ENCODE measurements at places on chromosomes 7 and 10.
A peak's percentile ranks its signal among the peaks of the same experiment; 100 is the strongest.

DNA sequence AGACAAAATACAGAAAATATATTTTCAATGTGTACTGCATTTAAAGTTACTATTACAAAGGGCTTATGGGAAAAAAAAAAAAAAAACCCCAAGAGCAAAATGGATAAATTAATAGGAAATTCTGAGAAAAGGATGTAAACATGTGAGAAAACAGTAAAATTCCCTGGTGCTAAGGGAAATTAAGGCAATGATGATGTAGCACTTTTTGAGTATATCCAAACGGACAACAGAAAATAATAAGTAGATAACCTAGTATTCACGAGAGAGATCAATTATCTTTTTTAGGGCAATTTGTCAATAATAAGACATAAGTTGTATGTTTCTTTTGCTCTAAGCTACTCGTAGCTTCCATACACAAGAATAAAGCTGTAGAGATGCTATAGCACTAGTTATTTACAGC lies 80.2 kb downstream of the PARD3 start:
- DNase-seq, result no peak

- DNase-seq, result no peak
These were observed 14.9 kb downstream of the SLC25A28 start for GRCh38 chr10:99605351-99605750.

DNA sequence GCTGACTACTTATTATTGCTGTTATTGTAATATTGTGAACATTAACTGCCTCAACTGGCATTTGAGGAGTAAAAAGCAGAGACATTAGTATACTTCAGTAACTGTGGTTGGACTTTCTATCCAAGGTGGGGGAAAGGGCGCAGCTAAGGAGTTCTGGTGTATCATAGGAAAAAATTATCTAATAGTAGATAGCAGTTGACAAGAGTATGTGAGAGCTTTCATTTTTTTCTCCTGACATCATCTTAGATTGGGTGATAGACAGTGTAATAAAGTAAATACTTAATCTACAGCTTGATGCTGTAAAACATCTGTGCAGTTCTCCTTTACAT lies 68.9 kb downstream of the PHTF2 start:
- no peak for DNase-seq

- no peak for DNase-seq
These were observed 98.8 kb upstream of the MACROH2A2 start for GRCh38 chr10:69953851-69954250.

GRCh38 chr7:106178593-106179134 lies 66.6 kb upstream of the SYPL1 start:
- peak; percentile 39 for DNase-seq

DNA sequence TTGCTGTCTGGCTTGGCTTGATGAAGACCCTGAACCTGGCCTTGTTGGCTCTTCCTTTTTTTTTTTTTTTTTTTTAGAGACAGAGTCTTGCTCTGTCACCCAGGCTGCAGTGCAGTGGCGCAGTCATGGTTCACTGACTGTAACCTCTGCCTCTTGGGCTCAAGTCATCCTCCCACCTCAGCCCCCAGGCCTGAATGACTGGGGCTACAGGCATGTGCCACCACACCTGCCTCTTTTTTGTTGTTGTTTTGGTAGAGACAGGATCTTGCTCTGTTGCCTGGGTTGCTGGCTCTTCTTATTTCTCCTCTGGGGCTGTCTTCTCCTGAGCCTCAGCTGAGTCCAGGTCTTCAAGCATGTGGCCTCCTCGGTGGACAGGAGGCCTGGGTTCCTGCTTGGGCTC lies 44.7 kb downstream of the PRF1 start:
- no peak for DNase-seq

GRCh38 chr7:44511236-44511635 lies 20.8 kb upstream of the NUDCD3 start:
- no peak for DNase-seq

DNA sequence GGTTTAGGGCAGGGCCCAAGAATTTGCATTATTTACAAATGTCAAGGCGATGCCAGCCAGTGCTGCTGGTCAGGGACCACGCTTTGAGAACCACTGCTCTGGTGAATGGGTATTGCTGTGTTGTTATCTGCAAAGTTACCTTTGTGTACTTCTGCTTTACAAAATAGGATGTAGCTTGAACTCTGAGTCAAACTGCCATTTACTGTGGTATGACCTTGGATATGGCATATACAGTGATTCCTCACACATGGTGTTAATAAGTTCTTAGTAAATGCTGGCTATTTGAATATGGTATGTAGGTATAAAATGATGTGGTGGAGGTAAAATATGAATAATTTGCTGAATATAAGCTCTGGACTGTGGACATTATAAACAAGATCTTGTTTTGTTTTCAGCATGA lies 148.9 kb downstream of the AUTS2 start:
- no peak for DNase-seq

DNA sequence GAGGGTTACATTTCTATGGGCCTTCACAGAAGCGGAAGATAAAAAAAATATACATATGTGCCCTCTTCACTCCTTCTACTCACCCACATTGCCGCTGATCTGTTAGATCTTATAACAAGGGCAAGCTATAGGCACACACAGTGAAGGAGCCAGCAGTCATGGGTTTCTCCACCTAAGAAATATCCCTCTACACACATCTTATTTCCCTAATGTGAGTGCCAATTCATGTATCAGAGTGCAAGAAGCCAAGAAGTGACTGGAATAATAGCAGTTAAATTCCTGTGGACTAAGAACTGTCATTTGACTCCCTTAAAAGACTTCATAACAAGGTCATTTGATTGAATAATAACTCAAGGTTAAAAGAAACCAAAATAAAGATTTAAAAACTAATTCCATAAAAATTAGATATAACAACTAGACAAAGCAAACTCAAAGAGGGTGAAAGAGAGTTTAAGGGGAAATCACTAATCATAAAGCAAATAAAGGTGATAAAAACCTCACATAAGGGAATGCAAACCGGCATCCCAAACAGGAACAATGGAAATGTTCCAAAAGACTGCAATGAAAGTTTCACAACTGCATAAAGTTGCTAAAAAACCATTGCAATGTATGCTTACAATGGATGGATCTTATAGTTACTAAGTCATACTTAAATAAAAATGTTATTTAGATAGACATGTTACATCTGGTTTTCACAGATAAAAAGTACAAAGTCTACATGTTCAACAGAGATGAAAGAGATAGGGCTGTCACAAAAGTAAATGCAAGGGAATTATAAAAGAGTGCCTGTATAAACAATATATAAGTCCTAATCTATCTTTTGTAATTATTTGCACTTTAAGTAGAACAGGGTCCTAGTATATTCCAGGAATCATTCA lies 42.8 kb downstream of the ARHGAP21 start:
- DNase-seq, result no peak

- peak; percentile 2 for DNase-seq
These were observed 74.4 kb downstream of the MYL10 start for GRCh38 chr7:101554584-101555268.

GRCh38 chr7:28315565-28316410 lies 96.5 kb upstream of the CREB5 start:
- no peak for DNase-seq

GRCh38 chr10:132062641-132063390 lies 2.9 kb upstream of the JAKMIP3 start:
- no peak for DNase-seq

DNA sequence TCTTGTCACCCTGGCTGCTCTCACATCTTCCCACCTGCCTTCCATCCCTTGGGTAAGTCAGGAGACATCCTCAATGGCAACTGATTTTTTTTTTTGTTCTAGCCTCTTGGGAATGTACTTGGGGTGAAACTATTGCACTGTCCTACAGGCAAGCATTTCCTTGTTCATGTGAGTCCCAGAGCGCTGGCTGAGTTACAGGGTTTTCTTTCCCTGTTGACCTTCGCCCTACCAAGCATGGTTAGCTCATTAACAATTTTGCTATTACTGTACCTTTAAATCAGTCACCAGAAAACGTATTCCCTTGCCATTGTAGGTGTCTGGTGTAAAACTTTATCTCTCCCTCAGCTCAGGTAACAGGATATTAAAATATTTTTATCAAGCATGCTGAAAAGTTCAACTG lies 98.9 kb downstream of the PRLHR start:
- DNase-seq, result no peak

- DNase-seq, result no peak
These were observed 1.6 kb upstream of the AGK start for GRCh38 chr7:141549582-141549981.

GRCh38 chr7:22610263-22610662 lies 110.3 kb upstream of the STEAP1B start:
- DNase-seq, result no peak

GRCh38 chr10:103111031-103111917 lies 81.8 kb downstream of the NT5C2 start:
- no peak for DNase-seq

DNA sequence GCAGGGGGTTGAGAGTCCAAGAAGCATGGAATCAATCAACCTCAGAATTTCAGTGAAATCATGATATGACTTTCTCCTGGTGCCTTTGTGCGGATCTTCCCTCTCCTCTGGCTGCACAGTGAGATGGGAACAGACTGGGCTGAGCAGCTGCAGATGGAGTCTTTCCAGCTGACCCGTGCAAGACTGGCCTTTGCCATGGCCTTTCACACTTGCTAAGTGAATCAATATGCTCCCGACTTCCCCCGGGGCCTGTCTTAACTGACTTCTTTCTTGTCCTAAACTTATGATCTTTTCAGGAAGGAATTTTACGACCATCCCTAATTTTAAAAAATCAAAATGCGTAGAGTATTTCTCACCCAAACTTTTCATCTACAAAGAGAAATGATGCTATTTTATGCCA lies 469.9 kb downstream of the GALNT17 start:
- no peak for DNase-seq

DNA sequence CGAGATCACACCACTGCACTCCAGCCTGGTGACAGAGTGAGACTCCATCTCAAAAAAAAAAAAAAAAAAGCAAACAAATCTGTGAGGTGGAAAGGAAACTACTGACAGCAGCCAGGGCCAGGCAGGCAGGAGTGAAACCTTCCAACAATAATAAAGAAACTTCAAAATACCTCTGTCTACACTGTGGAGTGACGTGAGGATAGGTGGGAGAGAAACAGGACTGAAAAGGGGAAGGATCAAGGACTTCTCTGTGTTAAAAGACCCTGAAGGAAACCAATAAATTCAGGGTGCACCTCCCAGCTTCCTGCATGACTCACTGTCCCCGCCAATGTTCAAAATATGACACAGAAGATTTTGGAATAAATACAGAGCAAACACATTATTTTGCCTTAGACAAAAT lies 82.9 kb downstream of the KIAA1549 start:
- no peak for DNase-seq

- DNase-seq, result no peak
These were observed 19.9 kb downstream of the KLF6 start for GRCh38 chr10:3765146-3765545.

- DNase-seq, result no peak
These were observed 481.0 kb downstream of the GALNT17 start for GRCh38 chr7:71612911-71613310.

DNA sequence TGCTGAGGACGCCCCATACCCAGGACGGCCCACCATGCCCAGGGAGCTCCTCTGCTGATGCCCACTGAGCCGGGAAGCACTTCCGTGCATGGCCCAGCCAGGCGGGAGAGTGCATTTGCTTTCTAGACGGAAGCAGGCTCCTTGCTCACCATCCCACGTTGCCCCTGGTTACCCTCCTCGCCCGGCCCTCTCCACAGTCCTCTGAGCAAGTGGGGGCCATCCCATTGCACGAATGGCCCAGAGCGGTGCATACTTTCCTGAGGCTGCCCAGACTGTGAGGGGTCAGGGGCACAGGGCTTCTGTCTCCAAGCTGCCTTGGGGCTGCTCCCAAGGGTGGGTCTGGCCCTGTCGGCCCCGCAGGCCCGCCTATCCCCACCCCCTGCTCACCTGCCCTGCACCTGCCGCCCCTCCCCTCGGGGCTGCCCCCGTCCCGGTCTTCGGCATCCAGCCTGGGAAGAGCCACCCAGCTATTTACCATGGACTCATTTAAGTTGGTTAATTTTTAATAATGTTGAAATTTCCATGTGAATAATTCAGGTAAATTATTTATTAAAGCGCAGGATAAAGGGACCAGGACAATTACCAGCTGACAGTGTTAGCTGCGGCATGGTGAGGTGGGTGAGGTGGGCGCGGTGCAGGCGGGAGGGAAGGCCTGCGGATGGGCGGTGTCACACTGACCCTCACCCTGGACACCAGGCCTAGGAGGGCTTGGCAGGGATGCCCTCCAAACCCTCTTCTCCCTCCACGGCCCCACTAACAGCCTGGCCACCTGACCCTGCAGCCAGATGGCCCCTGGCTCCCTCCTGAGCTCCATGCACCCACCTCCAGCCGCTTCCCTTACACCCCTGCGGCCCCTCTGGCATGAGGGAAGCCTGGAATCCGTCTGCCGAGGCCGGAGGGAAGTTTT lies 104.4 kb downstream of the MICALL2 start:
- DNase-seq, result no peak

GRCh38 chr7:31304446-31304845 lies 36.1 kb downstream of the NEUROD6 start:
- no peak for DNase-seq

DNA sequence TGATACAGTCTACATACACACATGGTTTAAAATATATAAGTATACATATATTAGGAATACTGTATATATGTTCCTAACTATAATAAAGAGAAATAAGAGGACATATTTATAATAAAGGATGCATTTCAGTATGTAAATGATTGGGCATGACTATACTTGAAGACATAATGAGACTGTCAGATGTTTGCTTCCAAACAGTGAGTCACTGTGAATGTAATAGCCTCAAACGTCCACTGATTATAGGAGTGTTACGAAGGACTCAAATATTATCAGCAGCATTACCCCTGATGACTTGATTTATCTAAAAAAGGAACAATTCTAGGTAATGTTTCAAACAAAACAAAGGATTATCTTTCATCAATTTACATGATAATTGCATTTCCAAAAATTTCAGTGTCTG lies 39.9 kb upstream of the NRBF2 start:
- no peak for DNase-seq
